ENCODE measurements at places on chromosomes 3 and 15. TPM values are rescaled to one million over a fixed set of nuclear protein-coding genes. Genes with fewer than 3 reads are reported as not detected.
A peak's percentile ranks its signal among the peaks of the same experiment; 100 is the strongest.

DNA sequence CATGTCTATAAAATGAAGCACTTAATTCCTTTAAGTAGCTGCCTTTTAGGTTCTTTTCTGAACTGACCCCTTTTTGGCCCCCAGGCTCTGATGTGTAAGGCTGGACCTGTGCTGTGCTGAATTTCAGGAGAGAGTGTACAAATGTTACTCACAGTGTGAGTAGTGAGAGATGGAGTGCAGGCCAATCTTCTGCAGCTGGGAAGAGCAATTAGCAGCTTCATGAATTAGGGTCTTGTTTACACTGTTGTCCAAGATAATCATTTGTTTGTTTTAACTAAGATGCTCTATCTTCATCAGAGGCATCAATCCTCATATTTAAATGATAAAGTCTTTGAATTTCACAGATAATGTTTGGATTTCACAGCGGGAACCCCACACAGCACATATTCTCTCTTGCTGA lies 19.4 kb downstream of the ARPP21 start:
- no peaks in the 10 kb centered on the region for H3K36me3 ChIP-seq
- H3K4me1 ChIP-seq: no peaks in the 10 kb centered on the region
- DNase-seq: no peak
- peaks cover 7% of the 10 kb centered on the region for H3K27me3 ChIP-seq

DNA sequence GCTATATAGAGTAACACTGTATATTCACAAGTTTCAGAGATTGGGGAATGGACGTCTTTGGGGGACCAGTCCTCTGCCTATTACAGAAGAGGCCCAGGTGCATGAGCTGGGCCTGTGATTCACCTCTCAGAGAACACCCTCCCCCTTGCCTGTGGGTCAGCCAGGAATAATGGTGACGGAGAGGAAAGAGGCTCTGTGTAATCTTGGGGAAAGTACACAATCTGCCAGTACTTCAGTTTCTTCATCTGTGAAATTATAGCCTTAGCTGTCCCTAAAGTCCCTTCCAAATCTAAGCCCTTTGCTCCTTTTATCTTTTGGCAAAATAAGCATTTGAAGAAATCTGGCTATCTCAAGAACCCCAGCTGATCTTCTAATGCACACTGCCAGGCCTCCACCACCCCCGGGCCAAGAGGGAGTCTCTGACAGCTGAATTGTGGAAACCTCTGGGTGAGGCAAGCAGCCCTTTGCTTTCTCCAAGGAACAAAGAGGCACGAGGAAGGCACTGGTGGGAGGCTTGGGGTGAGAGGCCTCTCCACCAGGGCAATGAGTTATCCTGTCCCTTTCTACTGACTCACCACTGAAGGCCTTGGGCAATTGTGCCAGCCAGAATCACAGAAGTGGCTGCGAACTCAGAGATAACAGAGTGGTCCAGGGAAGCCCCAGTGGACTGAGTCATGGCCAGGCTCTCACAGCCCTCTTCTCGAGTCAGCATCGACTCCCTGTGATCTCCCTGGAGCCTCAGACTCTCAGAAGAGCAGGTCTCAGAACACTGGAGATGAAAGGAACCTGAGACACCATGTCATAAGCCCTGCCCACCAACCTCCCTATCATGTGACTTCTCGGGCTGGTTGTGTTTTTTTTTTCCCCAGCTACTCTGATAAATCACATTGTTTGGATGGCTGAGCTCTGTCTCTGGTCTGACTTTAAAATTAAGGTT lies 31.8 kb downstream of the CCNL1 start:
- H3K27me3 ChIP-seq: no peaks in the 10 kb centered on the region
- H3K4me1 ChIP-seq: peaks cover 60% of the 10 kb centered on the region

DNA sequence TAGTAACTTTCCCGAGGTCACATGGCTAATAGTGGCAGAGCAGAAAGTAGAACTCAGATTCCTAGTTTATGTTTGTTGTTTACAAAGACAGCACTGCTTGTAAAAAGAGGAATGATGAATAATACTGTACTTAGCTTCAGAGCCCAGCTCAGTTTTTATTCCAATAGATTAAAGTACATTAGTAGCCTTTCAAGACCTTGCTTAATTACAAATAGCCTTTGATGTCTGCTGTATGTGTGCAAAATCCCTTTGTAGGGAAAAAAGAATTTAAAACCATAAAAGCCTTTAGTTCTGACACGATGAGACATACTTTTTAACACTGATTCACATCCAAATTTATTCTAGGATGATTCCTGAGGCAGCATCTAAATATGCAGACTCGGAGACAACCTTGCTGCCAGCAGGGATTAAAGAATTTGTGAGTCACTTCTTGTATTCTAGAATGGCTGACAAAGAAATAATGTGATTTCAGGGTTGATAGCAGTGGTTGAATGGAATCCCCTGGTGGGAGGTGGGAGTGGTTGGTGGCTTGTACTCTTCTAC lies 324.2 kb upstream of the TGFBR2 start:
- no peaks in the 10 kb centered on the region for H3K27me3 ChIP-seq
- peak overlapping the region; percentile 69 for H3K27ac ChIP-seq
- DNase-seq: no peak
- peaks cover 37% of the 10 kb centered on the region for H3K4me1 ChIP-seq
- H3K4me3 ChIP-seq: no peak overlapping the region
- H3K36me3 ChIP-seq: no peaks in the 10 kb centered on the region

- no peak overlapping the region for H3K4me3 ChIP-seq
- peaks cover 2% of the 10 kb centered on the region for H3K27me3 ChIP-seq
- H3K4me1 ChIP-seq: no peaks in the 10 kb centered on the region
These were observed 468.9 kb upstream of the WNT5A start for GRCh38 chr3:55955891-55956477.

- H3K27ac ChIP-seq: no peak overlapping the region
- no peaks in the 10 kb centered on the region for H3K27me3 ChIP-seq
- no peak overlapping the region for H3K4me3 ChIP-seq
- H3K36me3 ChIP-seq: no peaks in the 10 kb centered on the region
These were observed 9.5 kb downstream of the ADAMTS17 start for GRCh38 chr15:100332231-100332630.

GRCh38 chr3:452221-452620 lies 255.7 kb downstream of the CHL1 start:
- H3K4me3 ChIP-seq: no peak overlapping the region
- no peak overlapping the region for H3K27ac ChIP-seq
- H3K4me1 ChIP-seq: no peaks in the 10 kb centered on the region
- DNase-seq: no peak
- H3K36me3 ChIP-seq: no peaks in the 10 kb centered on the region

DNA sequence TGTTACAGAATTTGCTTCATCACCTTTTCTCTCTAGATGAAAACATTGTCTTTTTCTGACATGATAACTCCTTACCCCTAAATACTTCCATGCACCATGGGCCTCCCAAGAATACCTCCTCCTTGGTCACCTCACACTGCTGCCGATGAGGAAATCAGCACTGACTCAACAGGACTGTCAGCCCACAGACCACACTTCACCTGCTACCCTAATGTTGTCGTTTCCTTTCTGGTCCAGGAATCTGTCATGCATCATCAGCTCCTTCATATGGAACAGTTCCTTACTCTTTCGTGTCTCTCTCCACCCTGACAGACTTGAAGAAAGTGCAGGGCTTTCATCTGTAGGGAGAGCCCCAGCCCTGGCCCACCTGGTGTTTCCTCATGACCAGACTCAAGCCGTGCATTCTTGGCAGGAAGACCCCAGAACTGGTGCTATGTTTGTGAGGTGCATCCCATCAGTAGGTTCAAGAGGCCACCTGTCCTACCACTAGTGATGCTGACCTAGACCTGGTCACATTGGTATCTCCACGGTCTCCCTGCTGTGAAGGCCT lies 41.1 kb upstream of the PLXNA1 start:
- peaks cover 23% of the 10 kb centered on the region for H3K4me1 ChIP-seq
- no peak overlapping the region for H3K27ac ChIP-seq
- DNase-seq: no peak
- H3K27me3 ChIP-seq: no peaks in the 10 kb centered on the region
- peaks cover 1% of the 10 kb centered on the region for H3K36me3 ChIP-seq

DNA sequence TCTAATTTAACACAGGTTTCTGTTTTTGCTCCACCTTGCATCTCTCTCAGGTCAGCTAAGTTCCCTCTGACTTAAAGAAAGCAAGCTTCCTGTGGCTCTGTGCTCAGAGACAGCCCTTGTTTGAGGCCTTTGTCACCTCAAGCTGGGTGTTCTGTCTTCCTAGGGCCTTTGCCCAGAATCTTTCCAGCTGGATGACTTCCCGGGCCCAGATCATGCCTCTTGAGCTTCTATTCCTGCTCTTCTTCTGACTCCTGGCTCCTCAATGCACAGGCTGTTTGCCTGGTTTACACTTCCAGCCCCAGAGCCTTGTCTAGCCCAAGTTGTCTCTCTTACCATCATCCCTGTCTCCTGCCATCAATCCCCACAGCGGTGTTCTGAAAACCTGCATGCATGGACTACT lies 300.6 kb downstream of the VPS13C start:
- DNase-seq: no peak
- H3K4me3 ChIP-seq: no peak overlapping the region
- H3K36me3 ChIP-seq: no peaks in the 10 kb centered on the region
- no peaks in the 10 kb centered on the region for H3K4me1 ChIP-seq

DNA sequence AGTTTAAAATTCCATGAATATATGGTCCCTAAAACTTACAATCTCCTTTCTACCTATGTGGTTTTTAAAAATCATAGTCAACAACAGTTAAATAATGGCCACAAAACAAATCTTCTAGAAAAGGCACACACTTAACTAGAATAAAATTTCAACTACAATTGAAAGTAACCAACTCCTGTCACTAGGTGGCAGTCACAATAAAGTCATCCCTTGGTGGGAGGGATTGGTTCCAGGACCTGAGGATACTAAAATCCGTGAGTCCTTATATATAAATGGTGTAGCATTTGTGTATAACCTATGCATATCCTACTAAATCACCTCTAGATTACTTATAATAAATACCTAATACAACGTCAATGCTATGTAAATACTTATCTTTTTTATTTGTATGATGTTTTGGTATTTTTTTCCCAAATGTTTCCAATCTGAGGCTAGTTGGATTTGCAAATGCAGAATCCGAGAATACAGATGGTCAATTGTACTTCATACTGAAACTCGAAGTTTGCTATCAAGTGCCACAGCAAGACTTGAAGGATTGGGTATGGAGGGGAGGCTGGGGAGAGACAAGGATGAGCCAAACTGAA lies 172.6 kb downstream of the FMN1 start:
- DNase-seq: no peak
- peak overlapping the region; percentile 89 for H3K27ac ChIP-seq
- H3K36me3 ChIP-seq: no peaks in the 10 kb centered on the region
- peaks cover 43% of the 10 kb centered on the region for H3K4me1 ChIP-seq
- no peaks in the 10 kb centered on the region for H3K27me3 ChIP-seq

DNA sequence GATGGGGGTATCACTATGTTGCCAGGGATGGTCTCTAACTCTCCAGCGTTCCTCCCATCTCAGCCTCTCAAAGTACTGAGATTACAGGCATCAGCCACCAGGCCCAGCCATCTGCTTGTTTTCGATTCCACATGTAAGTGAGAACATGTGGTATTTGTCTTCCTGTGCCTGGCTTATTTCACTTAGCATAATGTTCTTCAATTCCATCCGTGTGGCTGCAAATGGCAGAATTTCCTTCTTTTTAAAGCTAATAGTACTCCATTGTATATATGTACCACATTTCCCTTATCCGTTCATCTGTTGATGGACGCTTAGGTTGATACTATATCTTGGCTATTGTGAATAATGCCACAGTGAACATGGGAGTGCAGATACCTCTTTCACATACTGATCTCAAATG lies 70.6 kb downstream of the ASB7 start:
- peaks cover 4% of the 10 kb centered on the region for H3K4me1 ChIP-seq
- DNase-seq: no peak
- H3K4me3 ChIP-seq: no peak overlapping the region
- H3K36me3 ChIP-seq: peaks cover 5% of the 10 kb centered on the region
- H3K27me3 ChIP-seq: peaks cover 5% of the 10 kb centered on the region

DNA sequence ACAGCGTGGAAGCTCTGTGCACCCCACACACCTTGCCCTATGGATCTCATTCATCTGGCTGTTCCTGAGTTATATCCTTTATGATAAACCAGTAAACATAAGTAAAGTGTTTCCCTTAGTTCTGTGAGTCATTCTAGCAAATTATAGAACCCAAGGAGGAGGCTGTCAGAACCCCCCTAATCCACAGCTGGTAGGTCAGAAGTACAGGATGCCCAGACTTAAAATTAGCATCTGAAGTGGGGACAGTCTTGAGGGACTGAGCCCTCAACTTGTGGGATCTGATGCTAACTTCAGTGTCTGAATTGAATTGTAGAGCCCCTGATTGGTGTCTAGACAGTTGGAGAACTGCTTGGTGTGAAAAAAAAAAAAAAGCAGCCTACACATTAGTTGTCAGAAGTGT lies 75.1 kb downstream of the B3GNT5 start:
- H3K27ac ChIP-seq: peak overlapping the region; percentile 30
- no peak overlapping the region for H3K4me3 ChIP-seq
- H3K27me3 ChIP-seq: no peaks in the 10 kb centered on the region
- DNase-seq: no peak

DNA sequence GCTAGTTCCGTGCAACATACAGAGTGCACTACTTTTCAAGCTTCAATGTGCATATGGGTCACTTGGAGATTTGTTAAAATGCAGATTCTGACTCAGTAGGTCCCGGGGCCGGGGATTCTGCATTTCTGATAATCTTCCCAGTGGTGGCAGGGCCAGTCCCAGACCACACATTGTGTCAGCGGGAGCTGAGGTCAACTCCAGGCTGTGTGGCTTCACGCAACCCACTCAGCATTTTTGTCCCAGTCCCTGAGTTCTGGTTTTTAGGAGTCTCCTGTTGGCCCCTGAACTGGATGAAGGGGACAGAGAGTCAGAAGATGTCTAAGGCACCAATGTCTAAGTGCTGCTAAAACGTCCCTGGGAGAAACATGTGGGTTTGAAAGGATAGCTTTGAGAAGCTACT lies 26.1 kb upstream of the CCDC174 start:
- no peaks in the 10 kb centered on the region for H3K36me3 ChIP-seq
- peaks cover 6% of the 10 kb centered on the region for H3K4me1 ChIP-seq
- DNase-seq: no peak
- no peak overlapping the region for H3K4me3 ChIP-seq

GRCh38 chr3:45777111-45777745 lies 19.1 kb downstream of the SLC6A20 start:
- H3K4me3 ChIP-seq: no peak overlapping the region
- H3K27ac ChIP-seq: no peak overlapping the region
- H3K4me1 ChIP-seq: no peaks in the 10 kb centered on the region
- H3K27me3 ChIP-seq: peaks cover 33% of the 10 kb centered on the region

SHC4 gene
- 61.8 TPM for total RNA-seq

PRSS50 gene
- not detected for total RNA-seq

GMPS gene
- 56.0 TPM for total RNA-seq

SPINT1 gene
- total RNA-seq: 0.87 TPM

PIK3CB gene
- total RNA-seq: 25.9 TPM

All from chondrocyte (in vitro differentiated cells).